Small intestine (tissue), 16 donors: ENCODE measurements at places on chromosomes 7 and 10.
A peak's percentile ranks its signal among the peaks of the same experiment; 100 is the strongest.

GRCh38 chr7:142917447-142917846 lies 16.1 kb downstream of the TRPV5 start:
- no peak for DNase-seq
- H3K4me3 ChIP-seq: no peak overlapping the region
- H3K4me1 ChIP-seq: peaks cover 17% of the 10 kb centered on the region
- no peak overlapping the region for H3K27ac ChIP-seq
- H3K27me3 ChIP-seq: no peaks in the 10 kb centered on the region
- H3K36me3 ChIP-seq: no peaks in the 10 kb centered on the region

DNA sequence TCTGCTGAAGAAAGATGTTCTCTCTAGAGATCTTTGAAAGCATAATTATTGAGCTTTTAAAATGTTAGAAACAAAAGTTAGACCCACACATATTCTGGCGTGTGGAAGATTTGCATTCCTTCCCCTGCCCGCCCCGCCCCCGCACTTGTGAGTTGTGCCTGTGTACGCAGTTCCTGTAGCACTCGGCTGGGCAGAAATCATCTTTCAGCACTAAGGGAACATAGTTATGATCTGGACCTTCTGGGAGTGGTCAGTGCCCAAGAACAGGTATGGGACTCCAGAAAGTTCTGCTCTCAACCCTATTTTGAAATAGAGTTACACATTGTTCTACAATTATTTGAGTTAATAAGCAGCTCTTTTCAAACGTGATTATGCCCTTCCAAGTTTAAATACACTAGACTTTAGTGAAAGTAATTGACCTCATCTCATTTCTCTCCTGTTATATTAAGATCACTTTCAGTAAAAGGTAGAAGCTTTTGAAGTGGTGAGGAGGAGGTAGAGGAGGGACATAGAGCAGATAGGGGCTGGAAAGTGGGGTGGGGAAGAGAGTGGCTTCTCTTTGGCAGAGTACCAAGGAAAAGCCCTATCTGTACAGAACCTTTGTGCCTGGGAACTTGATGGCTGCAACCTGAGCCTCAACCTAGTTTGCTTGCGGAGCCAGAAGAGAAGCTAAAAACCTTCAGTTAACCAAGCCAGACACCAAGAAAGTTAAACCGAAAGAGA lies 5.7 kb downstream of the BLVRA start:
- peak overlapping the region; percentile 51 for H3K27ac ChIP-seq
- H3K4me3 ChIP-seq: no peak overlapping the region
- DNase-seq: no peak
- peaks cover 7% of the 10 kb centered on the region for H3K4me1 ChIP-seq
- no peaks in the 10 kb centered on the region for H3K36me3 ChIP-seq

DNA sequence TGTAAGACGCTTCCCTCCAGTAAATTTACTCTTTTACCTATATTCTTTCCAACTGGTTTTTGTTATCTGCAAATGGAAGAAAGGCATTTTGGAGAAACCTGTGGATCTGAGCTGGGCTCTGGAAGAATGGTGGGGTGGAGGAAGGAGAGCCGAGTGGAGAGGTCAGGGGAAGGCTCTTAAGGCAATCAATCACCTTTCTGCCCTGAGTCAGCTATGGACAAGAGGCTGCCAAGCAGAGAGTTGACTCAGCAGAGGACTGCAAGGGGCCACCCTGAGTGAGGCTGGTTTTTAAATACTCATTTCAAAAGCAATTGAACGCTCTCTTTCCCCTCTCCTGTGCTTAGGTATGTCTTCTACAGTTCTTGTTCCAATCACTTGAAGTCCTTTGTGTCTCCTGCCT lies 81.8 kb downstream of the SPAG6 start:
- no peaks in the 10 kb centered on the region for H3K36me3 ChIP-seq
- no peaks in the 10 kb centered on the region for H3K4me1 ChIP-seq
- peaks cover 2% of the 10 kb centered on the region for H3K27me3 ChIP-seq
- DNase-seq: no peak
- H3K4me3 ChIP-seq: no peak overlapping the region

- no peaks in the 10 kb centered on the region for H3K27me3 ChIP-seq
- H3K4me3 ChIP-seq: no peak overlapping the region
- H3K36me3 ChIP-seq: no peaks in the 10 kb centered on the region
- no peaks in the 10 kb centered on the region for H3K4me1 ChIP-seq
Measured at GRCh38 chr7:90540406-90540805, 55.7 kb upstream of the CDK14 start.

DNA sequence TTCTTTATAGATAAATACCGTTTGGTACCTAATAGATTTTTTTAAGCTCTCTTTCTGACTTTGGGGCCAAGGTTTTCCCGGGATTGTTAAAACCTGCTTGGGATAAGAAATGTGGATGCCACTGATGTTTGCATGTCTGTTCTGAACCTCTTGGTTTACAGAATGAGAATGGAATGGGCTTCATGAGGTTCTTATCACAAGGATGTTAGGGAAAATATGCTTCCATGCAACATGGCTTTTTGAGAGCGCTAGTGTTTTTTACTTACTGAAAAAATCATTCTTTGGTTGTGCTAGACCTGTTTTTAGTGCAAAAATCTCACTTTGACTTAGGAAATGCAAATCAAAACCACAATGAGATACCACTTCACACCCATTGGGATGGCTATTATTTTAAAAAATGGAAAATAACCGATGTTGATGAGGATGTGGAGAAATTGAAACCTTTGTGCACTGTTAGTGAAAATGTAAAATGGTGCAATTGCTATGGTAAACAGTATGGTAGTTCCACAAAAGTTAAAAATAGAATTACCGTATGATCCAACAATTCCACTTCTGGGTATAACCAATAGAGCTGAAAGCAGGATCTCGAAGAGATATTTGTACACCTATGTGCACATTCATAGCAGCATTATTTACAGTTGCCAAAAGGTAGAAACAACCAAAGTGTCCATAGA lies 38.9 kb downstream of the TSPAN14 start:
- peaks cover 8% of the 10 kb centered on the region for H3K4me1 ChIP-seq
- H3K27me3 ChIP-seq: no peaks in the 10 kb centered on the region
- no peak overlapping the region for H3K27ac ChIP-seq

GRCh38 chr7:140082770-140083169 lies 20.0 kb upstream of the PARP12 start:
- no peak overlapping the region for H3K4me3 ChIP-seq
- no peak for DNase-seq
- no peak overlapping the region for H3K27ac ChIP-seq
- H3K27me3 ChIP-seq: no peaks in the 10 kb centered on the region
- peaks cover 4% of the 10 kb centered on the region for H3K36me3 ChIP-seq

DNA sequence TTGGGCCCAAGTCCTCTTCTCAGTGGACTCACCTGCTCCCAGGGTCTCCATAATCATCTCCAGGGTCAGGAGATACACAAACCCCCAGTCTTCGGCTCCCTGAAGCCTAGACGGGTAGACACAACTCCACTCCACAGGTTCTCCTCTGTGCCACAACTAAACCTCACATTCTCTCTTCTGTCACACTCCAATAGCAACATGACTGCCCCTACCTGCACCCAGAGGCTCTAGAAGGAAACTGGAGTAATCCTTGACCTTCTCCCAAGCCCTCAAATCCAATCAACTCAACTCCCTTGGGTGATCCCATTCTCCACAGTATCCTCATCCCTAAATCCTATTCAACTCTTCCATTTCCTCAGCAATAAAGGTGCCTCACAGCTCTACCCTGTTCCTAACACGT lies 16.2 kb downstream of the HNRNPF start:
- H3K27ac ChIP-seq: peak overlapping the region; percentile 5
- no peak overlapping the region for H3K4me3 ChIP-seq
- no peak for DNase-seq
- H3K36me3 ChIP-seq: peaks cover 29% of the 10 kb centered on the region
- no peaks in the 10 kb centered on the region for H3K27me3 ChIP-seq
- H3K4me1 ChIP-seq: peaks cover 21% of the 10 kb centered on the region
